Neural crest cell (in vitro differentiated cells): ENCODE measurements at places on chromosomes 2 and 18. TPM values are rescaled to one million over a fixed set of nuclear protein-coding genes. Genes with fewer than 3 reads are reported as not detected.

DNA sequence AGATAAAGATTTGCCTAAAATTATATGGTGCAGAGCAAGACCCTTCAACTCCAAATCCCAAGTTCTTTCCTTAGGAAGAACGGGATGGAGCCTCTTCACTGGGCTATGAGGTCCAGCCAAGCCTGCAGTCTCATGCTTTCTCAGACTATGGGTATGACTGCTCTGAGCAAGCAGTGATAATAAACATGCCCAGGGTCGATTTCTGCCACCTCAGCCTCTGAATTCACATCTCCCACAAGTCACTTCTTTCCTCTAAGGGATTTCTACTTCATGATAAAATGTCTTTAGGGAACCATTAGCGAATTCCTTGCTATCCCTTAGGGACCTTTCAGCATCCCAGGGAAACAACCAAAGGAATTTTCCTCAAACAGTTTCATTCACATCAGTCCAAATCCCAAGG lies 94.8 kb downstream of the GFPT1 start:
- H3K4me1 ChIP-seq, result no peaks in the 10 kb centered on the region
- no peaks in the 10 kb centered on the region for H3K36me3 ChIP-seq
- DNase-seq, result no peak
- H3K27me3 ChIP-seq, result peaks cover 38% of the 10 kb centered on the region
- no peak overlapping the region for H3K27ac ChIP-seq
- H3K4me3 ChIP-seq, result no peak overlapping the region

- no peaks in the 10 kb centered on the region for H3K36me3 ChIP-seq
- DNase-seq, result peak; percentile 55
- H3K4me1 ChIP-seq, result peaks cover 14% of the 10 kb centered on the region
These were observed 72.4 kb downstream of the MYCN start for GRCh38 chr2:16012626-16013358.

DNA sequence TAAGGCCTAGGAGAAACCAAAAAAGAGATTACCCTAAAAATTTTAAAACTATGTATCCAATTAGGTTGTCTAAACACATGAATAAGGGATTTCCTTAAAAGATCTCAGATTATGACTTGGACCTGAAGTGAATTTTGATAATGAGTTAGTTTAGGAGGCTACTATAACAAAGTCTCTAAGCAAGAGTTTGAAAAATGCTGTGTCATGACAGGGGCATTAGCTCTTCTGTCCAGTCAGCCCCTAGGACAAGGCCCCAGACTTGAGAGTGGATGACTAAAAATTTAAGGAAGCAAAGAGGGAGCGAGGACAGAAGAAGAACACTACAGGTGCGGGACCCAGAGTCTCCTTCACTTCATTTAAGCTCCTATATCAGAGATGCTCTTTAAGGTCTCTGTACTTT lies 135.9 kb downstream of the DTNB start:
- peaks cover 42% of the 10 kb centered on the region for H3K4me1 ChIP-seq
- H3K27ac ChIP-seq, result peak overlapping the region; percentile 80
- H3K27me3 ChIP-seq, result no peaks in the 10 kb centered on the region
- no peak for DNase-seq
- H3K36me3 ChIP-seq, result peaks cover 9% of the 10 kb centered on the region

DNA sequence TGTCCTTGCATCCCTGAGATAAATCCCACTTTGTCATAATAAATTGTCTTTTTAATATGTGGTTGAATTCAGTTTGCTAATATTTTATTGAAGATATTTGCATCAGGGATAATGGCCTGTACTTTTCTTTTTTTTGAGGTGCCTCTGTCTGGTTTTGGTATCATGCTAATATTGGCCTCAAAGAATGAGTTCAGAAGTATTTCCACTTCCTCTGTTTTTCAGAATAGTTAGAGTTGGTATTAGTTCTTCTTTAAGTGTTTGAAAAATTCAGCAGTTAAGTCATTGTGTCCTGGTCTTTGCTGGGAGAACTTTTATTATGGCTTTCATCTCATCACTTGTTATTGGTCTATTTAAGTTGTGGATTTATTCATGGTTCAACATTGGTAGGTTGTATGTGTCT lies 464.1 kb upstream of the CRIM1 start:
- no peak overlapping the region for H3K27ac ChIP-seq
- H3K36me3 ChIP-seq, result no peaks in the 10 kb centered on the region
- H3K4me1 ChIP-seq, result no peaks in the 10 kb centered on the region
- H3K27me3 ChIP-seq, result no peaks in the 10 kb centered on the region
- H3K4me3 ChIP-seq, result no peak overlapping the region

GRCh38 chr2:219049282-219049681 lies 8.0 kb upstream of the CFAP65 start:
- no peaks in the 10 kb centered on the region for H3K4me1 ChIP-seq
- no peak overlapping the region for H3K27ac ChIP-seq
- H3K36me3 ChIP-seq, result no peaks in the 10 kb centered on the region
- no peak for DNase-seq

- no peak for DNase-seq
- H3K27me3 ChIP-seq, result no peaks in the 10 kb centered on the region
- H3K4me3 ChIP-seq, result no peak overlapping the region
- peak overlapping the region; percentile 2 for H3K27ac ChIP-seq
- H3K36me3 ChIP-seq, result peaks cover 10% of the 10 kb centered on the region
These were observed 61.4 kb downstream of the DYM start for GRCh38 chr18:49399003-49399402.

GRCh38 chr2:112259509-112260294 lies 4.9 kb upstream of the ZC3H8 start:
- peaks cover 5% of the 10 kb centered on the region for H3K4me1 ChIP-seq
- H3K4me3 ChIP-seq, result peak overlapping the region; percentile 35
- DNase-seq, result peak; percentile 79

DNA sequence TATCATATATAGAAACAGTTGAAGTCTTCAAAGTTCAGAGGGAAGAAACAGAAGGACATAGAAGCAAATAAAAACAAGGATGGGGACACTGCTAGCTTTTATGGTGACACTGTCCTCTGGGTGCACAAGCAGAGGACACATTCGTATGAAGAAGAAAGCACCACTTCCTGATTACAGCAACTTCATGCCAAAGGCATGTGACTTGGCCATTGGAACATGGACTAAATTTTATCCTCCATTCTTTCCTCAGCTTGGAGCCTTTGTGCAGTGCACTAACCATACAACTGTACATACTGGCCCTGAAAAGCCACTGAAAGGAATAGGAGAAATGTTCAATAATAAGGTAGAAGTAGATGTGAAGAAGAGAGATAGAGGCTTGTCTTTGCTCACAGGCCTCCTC lies 223.3 kb downstream of the MTX2 start:
- peaks cover 9% of the 10 kb centered on the region for H3K4me1 ChIP-seq
- no peak overlapping the region for H3K4me3 ChIP-seq
- no peaks in the 10 kb centered on the region for H3K36me3 ChIP-seq
- H3K27me3 ChIP-seq, result peaks cover 5% of the 10 kb centered on the region
- DNase-seq, result no peak
- no peak overlapping the region for H3K27ac ChIP-seq

DNA sequence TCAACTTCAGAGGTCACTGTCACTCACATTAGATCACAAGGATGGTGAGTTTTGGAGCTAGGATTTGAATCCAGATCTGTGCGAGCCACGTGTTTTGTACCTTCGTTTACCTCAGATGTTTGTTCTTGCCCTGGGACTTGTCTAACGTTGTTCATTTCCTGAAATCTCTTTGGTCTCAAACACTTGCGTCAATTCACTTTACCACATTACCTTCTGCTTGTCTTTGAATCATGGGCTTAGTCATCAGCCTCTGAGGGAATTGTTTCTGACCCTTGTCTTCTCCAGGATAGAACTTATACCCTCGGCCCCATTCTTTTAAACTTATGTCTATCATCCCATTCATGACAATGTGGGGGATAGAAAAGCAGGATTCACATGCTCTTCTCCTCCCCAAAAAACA lies 282.7 kb downstream of the DCDC2C start:
- no peak overlapping the region for H3K4me3 ChIP-seq
- H3K4me1 ChIP-seq, result peaks cover 11% of the 10 kb centered on the region
- no peaks in the 10 kb centered on the region for H3K27me3 ChIP-seq
- H3K36me3 ChIP-seq, result peaks cover 7% of the 10 kb centered on the region

GRCh38 chr2:12504443-12504842 lies 212.3 kb upstream of the TRIB2 start:
- no peaks in the 10 kb centered on the region for H3K27me3 ChIP-seq
- no peaks in the 10 kb centered on the region for H3K4me1 ChIP-seq
- H3K4me3 ChIP-seq, result no peak overlapping the region
- no peak overlapping the region for H3K27ac ChIP-seq

DNA sequence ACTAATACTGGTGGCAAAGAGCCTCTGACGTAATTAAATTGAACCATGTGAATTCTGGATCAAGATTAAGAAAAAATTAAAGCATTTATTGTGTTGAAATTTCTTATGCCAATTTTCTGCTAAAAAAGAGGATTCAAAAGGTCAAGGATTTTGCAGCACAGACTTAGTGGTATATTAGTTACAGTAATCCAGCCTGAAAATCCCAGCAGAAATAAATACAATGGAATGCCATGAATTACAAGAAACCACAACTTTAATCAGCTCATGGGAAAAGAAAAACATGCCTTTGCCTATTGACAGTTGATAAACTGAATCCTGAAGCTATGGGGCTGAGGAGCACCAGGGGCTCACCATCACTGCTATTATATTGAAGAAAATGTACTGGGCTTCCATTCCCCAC lies 114.8 kb upstream of the SATB2 start:
- H3K36me3 ChIP-seq, result no peaks in the 10 kb centered on the region
- H3K4me3 ChIP-seq, result no peak overlapping the region
- DNase-seq, result no peak
- H3K4me1 ChIP-seq, result no peaks in the 10 kb centered on the region
- no peak overlapping the region for H3K27ac ChIP-seq
- no peaks in the 10 kb centered on the region for H3K27me3 ChIP-seq

DNA sequence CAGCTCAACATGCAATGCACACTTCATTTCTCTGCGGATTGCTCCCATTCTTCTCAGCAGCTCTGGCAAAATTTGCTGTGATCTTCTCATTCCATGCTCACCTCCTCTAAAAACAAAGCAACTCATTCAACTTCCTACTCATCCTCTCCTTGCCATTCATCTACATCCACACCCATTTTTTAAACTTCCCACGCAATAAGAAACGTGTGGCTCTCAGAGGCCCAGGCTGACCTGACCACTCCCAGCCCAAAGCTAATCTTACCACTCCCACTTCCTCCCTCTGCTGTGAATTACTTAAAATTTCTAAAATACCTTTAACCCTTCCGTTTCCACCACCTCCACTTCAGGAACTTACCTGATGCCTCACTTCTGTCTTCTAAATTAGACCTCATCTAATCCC lies 15.2 kb downstream of the ABCB11 start:
- H3K36me3 ChIP-seq, result no peaks in the 10 kb centered on the region

- H3K4me1 ChIP-seq, result peaks cover 69% of the 10 kb centered on the region
- no peaks in the 10 kb centered on the region for H3K36me3 ChIP-seq
- no peak overlapping the region for H3K27ac ChIP-seq
These were observed 321.6 kb upstream of the HS6ST1 start for GRCh38 chr2:128640166-128640844.

Gene FOXD4L1
- 0.23 and 0.52 TPM in 2 replicates for total RNA-seq

Gene IKZF2
- total RNA-seq, result 7.3 and 7.6 TPM in 2 replicates

Gene STK39
- 26.5 and 28.2 TPM in 2 replicates for total RNA-seq

Gene GKN2
- total RNA-seq, result not detected in 2 replicates

Gene SAG
- total RNA-seq, result not detected in 2 replicates
